Globus pallidus (tissue), 1 donor: ENCODE measurements at places on chromosomes 3 and 15.

GRCh38 chr3:11769704-11770476 is 76.8 kb downstream of the TAMM41 start:
- DNase-seq, result peak; percentile 3

DNA sequence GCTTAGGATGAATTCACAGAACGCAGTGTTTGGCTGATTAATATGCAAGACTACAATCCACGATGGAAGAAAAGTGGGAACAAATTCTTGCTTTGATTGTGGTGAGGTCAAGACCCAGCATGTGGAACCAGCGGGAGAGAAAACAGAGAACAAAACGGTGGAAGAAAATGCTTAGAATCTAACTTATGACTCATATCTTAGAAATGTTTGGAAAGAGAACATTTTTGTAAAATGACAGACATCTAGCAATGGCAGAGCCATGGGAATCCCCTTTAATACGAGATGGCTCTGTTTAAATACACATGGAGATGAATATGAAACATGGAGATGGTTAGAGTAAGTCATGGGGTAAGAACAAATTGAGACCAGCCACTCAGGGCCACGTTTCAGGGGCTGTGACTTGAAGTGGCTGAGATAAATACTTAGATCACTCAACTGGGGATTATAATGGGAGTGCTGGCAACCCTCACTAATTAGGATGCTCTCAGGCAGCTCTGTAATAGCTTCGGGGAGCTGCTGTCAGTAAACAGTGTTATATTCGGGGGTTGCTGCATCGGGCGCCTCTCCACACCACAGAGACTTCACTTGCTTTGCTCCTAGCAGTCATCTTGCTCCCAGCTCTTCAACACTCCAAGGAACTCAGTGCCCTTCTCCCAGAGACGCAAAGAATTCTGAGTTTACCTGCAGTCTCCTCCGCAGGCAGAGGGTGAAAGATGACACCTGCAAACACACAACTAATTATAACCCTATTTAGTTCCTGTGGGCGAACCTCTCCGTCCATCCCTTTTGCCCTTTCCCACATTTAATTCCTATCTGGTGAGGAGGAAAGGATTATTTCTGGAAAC is 68.0 kb upstream of the ONECUT1 start:
- DNase-seq, result no peak

DNA sequence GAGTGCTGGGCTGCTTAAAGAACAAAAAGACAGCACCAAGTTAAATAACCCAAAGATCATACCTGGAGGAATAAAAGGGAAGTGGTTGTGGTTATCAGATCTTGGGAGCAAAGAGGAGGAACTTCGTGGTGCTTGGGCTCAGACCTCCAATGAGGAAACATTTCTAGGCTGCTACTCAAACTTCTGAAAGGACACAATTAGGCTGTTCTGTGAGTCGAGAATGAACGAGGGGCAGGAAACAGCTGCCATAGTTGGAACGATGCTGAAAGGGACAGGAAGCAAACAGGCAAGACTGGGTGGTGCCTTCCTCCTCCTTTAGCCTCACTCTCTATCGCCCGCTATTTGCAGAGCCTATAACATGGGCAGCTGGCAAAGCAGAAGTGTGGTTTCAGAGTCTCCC is 276.3 kb upstream of the ARRDC4 start:
- no peak for DNase-seq

GRCh38 chr3:52990637-52991036 is 55.2 kb downstream of the SFMBT1 start:
- DNase-seq, result no peak

DNA sequence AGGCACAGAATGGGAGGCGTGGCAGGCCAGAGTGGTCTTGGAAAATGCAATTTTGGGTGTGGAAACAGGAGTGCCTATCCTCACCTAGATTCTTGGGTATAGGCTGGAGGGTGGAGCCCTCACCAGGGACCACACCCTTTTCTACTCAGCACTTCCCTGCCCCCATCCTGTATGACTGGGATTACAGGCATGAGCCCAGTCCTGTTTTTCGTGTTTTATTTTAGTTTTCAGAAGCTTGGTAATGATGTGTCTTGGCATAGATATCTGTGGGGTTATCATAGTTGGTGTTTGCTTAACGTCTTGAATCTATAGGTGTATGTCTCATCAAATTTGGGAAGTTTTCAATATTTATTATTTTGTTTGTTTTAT is 248.7 kb upstream of the CBLB start:
- no peak for DNase-seq

GRCh38 chr15:54388746-54389145 is 410.5 kb downstream of the UNC13C start:
- DNase-seq, result no peak

DNA sequence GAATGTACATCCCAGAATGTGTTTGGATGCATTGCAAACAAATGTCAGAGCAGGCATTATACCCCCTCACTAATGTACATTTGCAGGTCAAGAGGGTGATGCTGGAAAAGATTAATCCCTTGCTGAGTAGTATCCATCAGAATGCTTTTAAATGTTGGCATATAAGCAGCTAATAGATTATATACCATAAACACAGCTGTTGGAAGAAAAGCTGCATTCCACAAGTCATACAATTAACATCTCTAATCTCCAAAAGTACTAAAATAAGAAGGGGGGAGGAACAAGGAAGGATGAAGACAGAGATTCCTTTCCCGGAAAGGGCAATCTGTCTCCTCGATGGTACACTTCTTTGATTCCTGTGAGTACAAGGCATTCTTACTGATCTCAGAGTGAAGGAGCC is 445.7 kb upstream of the CDIN1 start:
- DNase-seq, result no peak
